ENCODE measurements at places on chromosomes 16 and 17. TPM values are rescaled to one million over a fixed set of nuclear protein-coding genes. Genes with fewer than 3 reads are reported as not detected.

- peak; percentile 92 for DNase-seq
Observed at GRCh38 chr17:43846221-43846712, 709 bp upstream of the CD300LG start.

SMIM5 gene
- 0.92 TPM for polyA plus RNA-seq

GRCh38 chr16:62019851-62020250, 16.4 kb downstream of the CDH8 start:
- no peak for DNase-seq

CA5A gene
- polyA plus RNA-seq: not detected

GRCh38 chr17:50947782-50948543, 81.8 kb upstream of the TOB1 start:
- peak; percentile 66 for DNase-seq

- no peak for DNase-seq
Observed at GRCh38 chr16:50066482-50067289, 916 bp downstream of the HEATR3 start.

ABCC3 gene
- 0.39 TPM for polyA plus RNA-seq

GRCh38 chr17:75059369-75060345, 12.6 kb downstream of the KCTD2 start:
- no peak for DNase-seq

DNA sequence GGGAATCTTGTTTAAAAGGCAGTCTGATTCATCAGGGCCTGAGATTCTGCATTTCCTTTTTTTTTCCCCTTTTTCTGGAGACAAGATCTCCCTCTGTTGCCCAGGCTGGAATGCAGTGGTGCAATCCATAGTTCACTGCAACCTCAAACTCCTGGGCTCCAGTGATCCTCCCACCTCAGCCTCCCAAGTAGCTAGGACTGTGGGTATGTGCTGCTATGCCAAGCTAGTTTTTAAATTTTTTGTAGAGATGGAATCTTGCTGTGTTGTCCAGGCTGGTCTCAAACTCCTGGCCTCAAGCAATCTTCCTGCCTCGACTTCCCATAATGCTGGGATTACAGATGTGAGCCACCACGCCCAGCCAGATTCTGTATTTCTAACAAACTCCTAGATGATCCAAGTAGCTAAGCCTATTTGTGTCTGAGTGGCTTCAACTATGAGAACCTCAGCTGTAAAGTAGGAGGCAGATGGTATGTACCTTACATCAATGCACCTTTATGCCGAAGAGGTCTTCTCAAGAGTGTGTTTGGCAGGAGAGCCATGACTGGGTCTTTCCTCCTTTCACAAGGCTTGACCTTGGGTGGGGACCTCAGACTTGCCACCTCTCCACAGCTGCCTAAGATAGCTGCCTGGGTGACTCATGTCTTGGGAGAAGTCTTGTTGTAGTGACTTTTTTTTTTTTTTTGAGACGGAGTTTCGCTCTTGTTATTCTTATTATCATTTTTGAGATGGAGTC, 10.9 kb downstream of the LDAF1 start:
- DNase-seq: no peak

TBX21 gene
- 0.04 TPM for polyA plus RNA-seq

IL17C gene
- polyA plus RNA-seq: not detected

RNF43 gene
- 0.25 TPM for polyA plus RNA-seq

PPP1R1B gene
- polyA plus RNA-seq: 0.35 TPM

GRCh38 chr16:938136-938535, 32.6 kb downstream of the LMF1 start:
- DNase-seq: no peak

DNA sequence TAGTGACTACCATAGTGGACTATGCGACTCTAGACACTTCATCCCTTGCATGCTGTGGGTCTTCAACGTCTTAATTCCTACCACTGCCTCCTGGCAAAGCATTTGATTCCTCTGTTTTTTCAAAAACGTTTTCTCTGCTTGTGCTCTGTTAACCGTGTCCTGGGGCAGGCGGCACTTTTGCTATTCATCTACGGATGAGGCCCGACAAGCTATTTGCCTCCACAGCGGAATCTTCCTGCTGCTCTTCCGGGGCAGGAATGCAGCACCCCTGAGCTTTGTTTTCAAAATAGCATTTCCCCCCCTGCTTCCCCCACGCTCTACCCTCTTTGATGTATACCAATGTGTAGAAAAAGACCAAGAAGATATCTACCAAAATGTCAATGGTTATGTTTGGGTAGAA, 39.8 kb upstream of the METTL16 start:
- DNase-seq: no peak

HSD3B7 gene
- 4.9 TPM for polyA plus RNA-seq

SMYD4 gene
- polyA plus RNA-seq: 8.0 TPM

DNA sequence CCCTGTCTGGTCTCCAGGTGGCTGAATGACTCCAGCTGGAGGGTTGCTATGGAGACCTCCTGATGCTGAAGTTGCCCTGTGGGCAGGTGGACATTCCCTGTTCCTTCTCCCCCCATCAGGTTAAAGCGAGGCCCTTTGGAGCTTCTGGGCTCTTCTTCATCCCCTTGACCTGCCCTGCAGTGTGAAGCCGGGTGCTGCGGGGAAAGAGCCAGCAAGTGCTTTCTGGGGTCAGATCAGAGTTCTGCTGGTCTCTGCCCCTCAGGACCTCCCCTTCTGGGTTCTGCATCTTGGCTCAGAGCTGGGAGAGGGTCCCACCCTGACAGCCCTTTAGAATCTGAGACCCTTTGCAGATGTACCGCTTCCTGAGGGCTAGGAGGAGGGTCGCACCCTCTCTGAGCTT, 25.1 kb downstream of the NKD1 start:
- DNase-seq: no peak

GRCh38 chr17:66221343-66221742, 7.9 kb downstream of the APOH start:
- DNase-seq: no peak

RPA1 gene
- 22.7 TPM for polyA plus RNA-seq

- DNase-seq: no peak
Observed at GRCh38 chr16:22065252-22065651, 27.1 kb upstream of the VWA3A start.

- DNase-seq: peak; percentile 67
Observed at GRCh38 chr17:62653002-62653825, 25.7 kb downstream of the MRC2 start.

- DNase-seq: no peak
Observed at GRCh38 chr17:48497103-48497502, 33.7 kb downstream of the HOXB1 start.

CD300LB gene
- 0.01 TPM for polyA plus RNA-seq

DNA sequence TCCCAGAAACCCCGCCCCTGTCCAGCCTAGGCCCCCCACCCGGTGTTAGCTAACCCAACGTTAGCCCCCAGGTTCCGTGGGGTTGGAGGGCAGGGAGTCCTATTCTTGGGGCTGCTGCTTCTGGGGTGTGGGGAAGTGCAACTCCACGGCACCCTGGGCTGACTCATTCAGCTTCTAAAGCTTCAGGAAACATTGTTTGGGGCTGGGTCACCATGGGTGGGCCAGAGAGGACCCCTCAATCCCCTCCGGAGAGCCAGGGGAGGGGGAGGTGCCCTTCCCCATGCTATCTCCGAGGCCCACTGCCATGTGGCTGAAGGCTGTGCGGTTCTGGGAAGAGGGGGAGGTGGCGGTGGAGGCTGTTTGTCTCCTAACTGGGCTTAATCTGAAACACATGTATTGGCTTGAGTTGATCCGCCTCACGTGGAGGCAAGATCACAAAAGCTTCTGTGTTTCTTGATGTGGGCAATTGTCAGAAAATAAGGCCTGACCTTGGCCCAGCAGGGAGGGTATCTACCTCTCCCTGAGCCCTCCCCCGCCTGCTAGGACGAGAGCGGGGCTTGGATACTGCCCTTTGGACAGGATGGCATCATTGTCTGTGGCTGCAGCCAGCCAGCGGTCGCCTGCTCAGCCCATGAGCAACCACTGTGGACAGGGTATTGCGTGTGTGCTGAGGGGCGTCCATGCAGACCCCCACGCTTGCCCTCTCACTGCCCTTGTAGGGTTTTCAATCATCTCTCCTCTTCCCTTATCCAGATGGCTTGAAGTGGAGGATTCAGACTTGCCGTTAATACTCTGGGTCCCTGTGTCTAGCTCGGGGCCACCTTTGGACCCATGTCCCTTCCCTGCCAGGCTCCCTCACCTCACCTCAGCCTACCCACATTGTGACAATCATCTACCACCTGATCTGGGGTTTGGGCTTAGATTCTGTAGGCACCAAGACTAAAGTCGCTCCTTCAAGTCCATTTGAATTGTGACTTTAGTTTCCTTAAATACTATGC, 1.3 kb downstream of the SERPINF1 start:
- DNase-seq: peak; percentile 84

GRCh38 chr17:14875557-14876412, 389.3 kb downstream of the PMP22 start:
- no peak for DNase-seq

IGF2BP1 gene
- not detected for polyA plus RNA-seq

DNA sequence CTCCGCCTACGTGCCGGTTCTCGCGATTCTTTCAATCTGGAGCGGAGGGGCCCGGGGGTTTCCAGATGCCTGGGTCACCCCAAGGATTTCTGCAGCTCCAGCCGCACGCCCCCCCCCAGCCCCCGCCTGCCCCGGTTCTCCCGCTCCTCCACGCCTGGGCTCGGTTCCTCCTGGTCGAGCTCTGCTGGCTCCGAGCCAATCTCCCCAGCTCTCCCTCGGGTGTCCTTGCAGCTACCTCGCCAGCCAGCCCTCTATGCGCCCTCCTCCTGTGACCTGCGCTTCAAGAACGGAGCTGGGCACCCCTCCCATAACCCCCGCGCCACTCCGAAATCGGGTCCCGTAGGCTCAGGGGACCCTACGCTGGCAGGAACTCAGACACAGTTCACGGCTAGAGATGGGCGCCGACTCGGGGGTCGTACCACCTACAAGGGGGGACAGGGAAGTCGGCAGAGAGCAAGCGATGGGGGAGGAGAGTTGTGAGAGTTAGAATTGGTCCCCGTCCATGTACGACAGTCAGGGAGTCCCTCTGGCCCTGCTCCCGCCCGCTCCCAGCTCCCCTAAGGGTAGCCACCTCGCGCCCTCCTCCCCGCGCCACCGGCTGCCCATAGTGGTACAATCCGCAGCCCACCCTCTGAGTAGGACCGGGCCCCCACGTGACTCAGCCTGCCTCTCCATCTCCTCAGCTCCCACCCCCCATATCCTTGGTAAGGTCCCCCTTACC, 961 bp downstream of the FGF11 start:
- peak; percentile 73 for DNase-seq

KCNG4 gene
- not detected for polyA plus RNA-seq

All from psoas muscle (tissue), 8 donors.